ENCODE measurements at places on chromosomes 6 and 20.

GRCh38 chr6:36697481-36697903 is at the start of gene RAB44:
RAB44 (plus strand) TSS chr6:36697826; CDS start chr6:36704236, 6,410 bp downstream.
- DNase-seq, result no peak

DNA sequence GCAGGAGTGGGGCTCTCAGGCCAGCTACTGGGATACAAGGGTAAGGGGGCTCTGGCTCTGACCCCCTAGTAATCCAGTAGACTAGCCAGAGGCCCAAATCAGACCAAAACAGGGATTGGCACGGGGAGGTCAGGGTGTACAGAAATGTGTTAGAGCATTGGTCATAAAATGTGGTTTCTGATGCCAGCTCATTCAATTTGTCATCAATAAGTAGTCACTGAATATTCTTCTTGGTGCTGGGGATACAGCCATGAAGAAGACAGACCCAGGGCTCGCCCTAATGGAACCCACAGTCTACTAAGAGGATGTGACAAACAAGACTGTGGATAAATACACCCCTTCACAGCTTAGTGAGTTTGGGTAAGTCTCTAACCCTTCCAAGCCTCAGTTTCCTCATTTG is 11.1 kb downstream of the MAP1LC3A start:
- no peak for DNase-seq

- no peak for DNase-seq
These were observed 847 bp upstream of the CD93 start for GRCh38 chr20:23086931-23087411.

DNA sequence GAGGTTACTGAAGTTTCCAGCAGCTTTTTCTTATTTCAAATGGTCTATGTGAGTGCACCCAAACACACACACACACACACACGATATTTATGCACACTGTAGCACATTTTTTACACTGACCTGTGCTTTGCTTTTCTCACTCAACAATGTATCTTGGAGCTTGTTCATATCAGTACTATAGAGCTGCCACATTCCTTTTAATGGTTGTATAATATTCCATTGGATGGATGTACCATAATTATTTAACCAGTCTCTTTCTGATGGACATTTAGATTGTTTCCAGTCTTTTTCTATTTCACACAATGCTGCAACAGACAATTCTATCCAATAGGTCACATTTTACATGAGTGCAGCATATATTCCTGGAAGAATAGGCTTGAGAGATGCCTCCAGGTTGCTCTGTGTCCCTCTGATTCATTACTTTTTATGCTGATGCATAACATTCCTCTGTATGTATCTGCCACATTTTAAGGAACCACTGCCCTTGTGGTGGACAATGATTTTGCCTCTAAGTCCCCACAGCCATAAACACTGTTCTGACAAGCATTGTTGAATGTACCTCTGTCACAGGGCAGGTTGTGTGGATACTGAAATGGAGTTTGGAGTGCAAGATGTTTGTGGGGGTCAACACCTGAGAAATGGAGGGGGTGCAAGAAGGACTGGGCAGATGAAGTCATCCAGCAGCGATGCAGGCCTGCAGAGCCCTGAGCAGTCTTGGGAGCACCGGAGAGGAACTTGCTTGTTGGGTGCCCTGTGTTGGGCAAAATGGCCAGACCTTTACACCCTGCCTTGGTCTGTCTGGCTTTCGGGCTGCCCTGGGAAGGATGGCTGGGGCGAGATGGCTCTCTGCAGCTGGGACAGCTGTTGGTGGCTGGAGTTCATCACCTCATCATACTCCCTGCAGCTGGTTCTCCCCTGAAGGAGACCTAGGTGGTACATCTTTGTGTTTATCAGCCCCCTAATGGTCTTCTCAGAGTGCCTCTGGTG is 13.6 kb downstream of the CEBPB start:
- DNase-seq, result no peak

DNA sequence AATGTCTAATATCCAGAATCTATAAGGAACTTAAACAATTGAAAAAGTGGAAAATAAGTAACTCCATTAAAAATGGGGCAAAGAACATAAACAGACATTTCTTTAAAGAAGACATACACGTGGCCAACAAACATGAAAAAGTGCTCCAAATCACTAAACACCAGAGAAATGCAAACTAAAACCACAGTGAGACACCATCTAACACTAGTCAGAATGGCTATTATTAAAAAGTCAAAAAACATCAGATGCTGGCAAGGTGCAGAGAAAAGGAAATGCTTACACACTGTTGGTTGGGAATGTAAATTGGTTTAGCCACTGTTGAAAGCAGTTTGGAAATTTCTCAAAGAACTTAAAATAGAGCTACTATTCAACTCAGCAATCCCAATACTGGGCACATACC is 169.2 kb upstream of the MANEA start:
- no peak for DNase-seq
